ENCODE measurements at places on chromosomes 4 and X.

DNA sequence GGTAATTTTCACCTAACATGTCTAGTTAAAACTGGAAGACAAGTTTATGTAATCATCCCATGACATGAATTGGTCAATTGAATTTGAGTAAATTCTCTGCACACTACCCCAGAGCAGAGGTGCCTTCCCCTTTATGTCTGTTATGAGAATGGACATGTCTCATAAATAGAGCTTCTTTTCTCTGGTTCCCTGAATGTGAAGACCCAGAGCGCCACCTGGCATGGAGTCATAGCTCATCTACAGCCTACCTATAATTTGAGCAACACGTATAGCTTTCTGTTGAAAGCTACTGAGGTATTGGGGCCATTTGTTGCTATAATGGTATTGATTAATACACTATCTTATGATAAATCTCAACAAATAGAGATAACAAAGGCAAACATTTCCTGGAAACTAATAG lies 626.5 kb upstream of the GALNTL6 start:
- DNase-seq, result no peak

DNA sequence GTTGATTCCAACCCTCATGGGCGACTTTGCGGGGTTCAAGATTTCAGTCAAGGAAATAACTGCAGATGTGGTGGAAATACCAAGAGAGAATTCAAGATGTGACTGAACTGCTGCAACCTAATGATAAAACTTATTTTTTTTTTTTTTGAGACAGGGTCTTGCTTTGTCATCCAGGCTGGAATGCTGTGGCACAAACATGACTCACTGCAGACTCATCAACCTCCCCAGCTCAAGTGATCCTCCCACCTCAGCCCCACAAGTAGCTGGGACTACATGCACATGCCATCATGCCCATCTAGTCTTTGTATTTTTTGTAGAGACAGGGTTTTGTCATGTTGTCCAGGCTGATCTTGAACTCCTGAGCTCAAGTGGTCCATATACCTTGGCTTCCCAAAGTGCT lies 19.5 kb upstream of the WDFY3 start:
- DNase-seq, result no peak

DNA sequence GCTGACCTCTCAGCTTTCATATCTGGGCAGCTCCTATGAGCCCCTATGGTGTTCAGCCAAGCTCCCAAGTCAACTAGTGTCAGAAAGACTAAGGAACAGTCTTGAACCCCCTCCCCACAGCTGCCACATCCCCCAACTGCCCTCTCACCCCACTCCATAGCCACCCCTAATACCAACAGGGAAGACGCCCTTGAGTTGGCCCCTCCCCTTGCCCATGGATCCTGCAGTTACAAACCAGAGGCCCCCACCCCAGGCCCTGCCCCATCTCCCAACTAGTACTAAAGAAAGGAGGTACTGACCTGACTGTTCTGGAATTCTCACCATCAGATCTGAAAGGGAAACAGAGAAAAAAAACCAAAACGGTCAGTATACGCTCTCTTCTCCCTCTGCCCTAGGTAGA lies 10.2 kb upstream of the IQSEC2 start:
- no peak for DNase-seq

DNA sequence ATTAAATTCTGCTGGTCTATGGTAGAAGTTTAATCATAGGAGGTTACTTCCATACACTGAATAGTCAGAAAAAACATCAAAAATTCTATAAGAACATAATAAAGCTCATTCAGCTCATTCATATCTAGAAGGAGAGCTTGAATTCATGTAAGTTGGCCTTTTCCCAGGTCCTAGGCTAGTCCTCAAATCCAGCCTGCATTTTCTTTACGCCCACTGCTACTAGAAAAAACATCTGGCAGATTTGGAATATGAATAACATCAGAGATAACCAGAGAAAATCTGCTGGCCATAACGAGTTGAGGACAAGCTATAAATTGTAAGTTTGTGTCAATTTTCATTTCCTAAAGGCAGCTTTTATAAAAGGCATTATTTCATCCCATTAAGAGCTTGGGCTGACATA lies 95.5 kb downstream of the MXRA5 start:
- no peak for DNase-seq

- DNase-seq, result no peak
These were observed 44.5 kb upstream of the FAAH2 start for GRCh38 chrX:57241967-57242366.
